ENCODE measurements at places on chromosomes 4 and X.

GRCh38 chr4:76458297-76458696 is 23.3 kb downstream of the SHROOM3 start:
- DNase-seq: no peak

- no peak for DNase-seq
Observed at GRCh38 chr4:168766604-168767316, 243.3 kb downstream of the CBR4 start.

- no peak for DNase-seq
Observed at GRCh38 chr4:128349921-128350320, 62.3 kb upstream of the PGRMC2 start.

DNA sequence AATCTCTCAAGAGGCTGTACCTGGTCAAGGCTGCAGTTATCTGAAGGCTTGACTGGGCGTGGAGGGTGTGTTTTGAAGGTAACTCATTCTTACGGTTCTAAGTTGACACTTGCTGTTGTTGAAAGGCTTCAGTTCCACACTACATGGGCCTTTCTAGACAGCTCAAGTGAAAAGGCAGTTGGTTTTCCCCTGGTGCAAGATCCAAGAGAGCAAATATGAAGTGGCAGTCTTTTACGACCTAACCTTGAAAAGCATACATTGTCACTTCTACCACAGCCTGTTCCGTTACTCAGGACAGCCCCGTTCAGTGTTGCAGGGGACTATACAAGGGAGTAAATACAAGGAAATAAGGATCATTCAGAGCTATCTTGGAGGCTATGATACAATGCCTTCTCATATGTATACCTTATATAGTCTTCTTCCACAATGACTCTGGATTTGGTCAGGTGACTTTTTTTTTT is 46.2 kb downstream of the PDS5A start:
- DNase-seq: no peak

DNA sequence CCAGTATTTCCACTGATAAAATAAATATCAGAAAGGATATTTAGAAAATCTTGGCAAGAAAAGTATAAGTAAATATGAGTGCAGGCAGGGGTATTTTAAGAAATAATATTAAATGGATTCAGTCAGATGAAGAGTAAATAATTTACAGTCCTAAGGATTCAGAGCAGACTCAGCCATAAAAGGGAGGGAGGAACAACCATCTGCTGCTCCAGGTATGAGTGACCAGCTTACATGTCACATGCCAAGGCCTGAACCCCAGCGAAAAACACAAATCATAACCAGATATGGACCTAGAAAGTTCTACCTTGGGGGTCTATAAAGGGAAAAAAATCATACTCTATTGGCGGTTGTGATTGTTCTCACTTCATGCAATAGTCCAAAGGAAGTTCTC is 166.8 kb downstream of the COL4A6 start:
- DNase-seq: no peak

GRCh38 chrX:103400931-103401330 is 24.6 kb downstream of the BEX3 start:
- DNase-seq: no peak

DNA sequence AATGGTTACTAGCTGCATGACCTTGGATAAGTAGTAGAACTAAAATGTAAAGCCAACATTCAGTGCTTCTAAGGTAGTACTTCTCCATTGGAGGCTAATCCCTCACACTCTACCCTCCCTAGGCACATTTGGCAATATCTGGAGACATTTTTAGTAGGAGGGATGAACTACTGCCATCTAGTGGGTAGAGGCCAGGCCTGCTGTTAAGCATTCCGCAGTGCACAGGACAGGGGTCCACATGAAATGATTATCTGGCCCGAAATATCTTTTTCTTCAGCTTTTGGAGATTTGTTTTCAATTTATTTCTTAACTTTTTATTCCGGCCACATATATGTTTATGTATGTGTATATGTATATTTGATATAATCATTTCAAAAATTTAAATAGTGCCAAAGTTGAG is 36.0 kb upstream of the SPANXC start:
- no peak for DNase-seq

- no peak for DNase-seq
Observed at GRCh38 chrX:53262918-53263394, 18.4 kb downstream of the IQSEC2 start.

DNA sequence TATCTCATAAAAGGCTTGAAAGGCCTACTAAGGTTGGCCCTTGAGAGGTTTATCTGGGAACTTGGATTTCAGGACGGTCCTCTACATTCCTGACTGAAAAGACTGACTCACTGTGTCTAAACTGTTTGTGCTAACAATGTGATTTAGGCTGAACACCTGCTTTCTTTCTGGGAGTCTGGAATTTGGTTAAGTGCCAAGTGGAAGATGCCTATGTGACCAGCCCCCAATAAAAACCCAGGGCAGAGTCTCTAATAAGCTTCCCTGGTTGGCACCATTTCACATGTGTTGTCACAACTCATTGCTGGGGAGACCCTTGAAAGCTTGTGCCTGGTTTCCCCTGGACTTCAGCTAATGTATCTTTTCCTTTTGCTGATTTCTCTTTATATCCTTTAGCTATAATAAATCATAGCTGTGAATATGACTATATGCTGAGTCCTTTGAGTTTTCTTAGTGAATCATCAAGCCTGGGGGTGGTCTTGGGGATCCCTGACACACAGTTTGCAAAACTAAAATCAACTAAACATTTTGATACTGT is 55.1 kb downstream of the GPR82 start:
- DNase-seq: peak; percentile 17

- no peak for DNase-seq
Observed at GRCh38 chr4:81130569-81130968, 84.5 kb downstream of the PRKG2 start.

GRCh38 chr4:183409483-183409882 is 35.0 kb upstream of the CDKN2AIP start:
- DNase-seq: no peak

GRCh38 chr4:132097041-132097440 is 1052.1 kb upstream of the PCDH10 start:
- no peak for DNase-seq

DNA sequence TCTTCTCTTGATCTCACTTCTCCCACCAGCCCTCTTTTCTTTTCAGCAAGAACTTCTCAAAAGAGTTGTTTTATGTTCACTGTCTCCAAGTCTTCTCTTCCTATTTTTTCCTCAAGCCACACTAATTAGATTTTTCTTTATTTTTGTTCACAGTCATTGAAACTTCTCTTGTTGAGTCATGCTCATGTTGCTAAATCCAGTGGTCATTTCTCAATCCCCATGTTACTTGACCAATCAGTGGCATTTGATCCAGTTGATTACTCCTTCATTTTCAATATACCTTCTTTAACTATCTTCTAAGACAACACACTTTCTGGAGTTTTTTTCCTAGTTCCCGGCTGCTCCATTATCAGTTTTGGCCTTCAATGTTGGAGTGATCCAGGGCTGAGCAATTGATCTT is 103.1 kb upstream of the LSM6 start:
- no peak for DNase-seq

GRCh38 chr4:6464842-6465588 is 7.4 kb downstream of the PPP2R2C start:
- no peak for DNase-seq

DNA sequence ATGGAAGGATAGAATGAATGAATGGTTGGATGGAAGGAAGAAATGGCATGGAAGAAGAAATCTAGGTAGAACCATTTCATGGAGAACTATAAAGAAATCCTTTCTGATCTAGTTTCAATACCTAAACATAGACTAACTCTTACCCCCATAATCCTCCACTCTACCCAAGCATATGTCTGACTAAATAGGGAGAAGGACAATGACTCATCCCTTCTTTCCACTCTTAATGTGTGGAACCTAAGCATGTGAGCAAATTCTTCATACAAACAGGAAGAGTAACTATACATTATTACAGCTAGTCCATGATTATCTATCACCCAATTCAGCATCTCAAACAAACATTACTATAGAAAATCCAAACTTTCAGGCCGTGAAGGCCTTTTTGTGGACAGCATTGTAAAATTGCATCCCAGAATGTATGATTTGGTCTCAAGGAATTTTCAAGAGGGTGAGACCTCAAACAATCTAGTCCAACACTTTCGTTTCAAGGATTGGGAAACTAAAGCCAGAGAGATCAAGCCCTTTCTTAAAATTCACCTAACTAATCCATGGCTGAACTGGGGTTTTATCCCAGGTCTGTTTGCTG is 11.2 kb downstream of the C1QTNF7 start:
- DNase-seq: no peak

DNA sequence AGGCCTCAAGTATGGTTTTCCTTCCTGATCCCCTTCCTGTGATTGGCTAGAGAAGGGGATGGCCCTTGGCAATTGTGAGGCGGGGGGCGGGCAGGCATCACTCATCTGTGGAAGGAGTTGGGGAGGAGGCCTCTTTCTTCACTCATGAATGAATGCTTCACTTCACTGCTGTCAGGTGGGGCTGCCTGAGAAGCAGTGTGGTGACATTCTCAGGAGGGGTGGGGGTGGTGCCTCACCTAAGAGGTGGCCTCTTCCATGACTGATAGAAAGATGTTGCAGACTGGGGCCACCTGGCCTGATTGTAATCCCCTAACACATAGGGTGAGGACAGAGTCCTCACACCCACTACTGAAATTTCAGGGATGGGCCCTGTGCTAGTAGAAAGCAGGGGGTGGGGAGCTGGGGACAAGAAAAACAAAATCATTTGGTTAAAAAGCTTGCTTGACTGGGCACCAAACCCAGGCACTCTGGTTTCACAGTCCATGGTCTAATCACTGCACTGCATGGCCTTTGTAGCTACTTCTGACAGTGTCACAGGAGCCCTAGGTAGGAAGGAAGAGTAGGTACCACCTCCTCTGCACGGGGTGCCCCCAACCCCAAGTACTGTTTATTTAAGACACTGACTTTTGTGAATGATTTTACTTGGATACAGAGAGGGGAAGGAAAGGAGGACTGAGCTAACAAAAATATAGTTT is 5.6 kb upstream of the HOPX start:
- DNase-seq: no peak

DNA sequence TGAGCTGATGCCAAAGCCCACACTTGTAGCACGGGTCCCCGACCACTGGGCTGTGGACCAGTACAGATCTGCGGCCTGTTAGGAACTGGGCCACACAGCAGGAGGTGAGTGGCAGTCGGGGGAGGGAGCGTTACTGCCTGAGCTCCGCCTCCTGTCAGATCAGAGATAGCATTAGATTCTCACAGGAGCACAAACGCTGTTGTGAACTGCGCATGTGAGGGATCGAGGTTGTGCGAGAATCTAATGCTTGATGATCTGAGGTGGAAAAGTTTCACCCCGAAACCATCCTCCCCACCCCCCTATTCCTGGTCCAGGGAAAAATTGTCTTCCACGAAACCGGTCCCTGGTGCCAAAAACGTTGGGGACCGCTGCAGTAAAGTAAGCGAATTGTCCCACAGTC is 292.0 kb downstream of the DCTD start:
- DNase-seq: no peak

DNA sequence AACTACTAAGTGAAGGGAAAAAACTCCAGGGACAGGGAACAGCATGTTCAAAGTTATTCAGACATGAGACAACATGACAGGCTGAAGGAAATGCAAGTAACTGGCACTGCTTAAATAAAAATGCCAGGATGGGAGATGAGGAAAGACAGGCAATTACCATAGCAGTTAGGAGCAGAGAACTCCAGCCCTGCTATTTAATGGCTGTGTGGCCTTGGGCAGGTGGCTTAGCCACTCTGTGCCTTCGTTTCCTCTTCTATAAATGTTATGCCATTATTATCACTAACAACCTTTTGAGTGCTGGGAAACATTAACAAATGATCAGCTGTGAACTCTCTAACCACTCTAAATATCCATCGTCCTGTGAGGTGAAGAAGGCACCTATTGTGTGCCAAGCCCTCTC is 32.7 kb downstream of the PROM1 start:
- no peak for DNase-seq

DNA sequence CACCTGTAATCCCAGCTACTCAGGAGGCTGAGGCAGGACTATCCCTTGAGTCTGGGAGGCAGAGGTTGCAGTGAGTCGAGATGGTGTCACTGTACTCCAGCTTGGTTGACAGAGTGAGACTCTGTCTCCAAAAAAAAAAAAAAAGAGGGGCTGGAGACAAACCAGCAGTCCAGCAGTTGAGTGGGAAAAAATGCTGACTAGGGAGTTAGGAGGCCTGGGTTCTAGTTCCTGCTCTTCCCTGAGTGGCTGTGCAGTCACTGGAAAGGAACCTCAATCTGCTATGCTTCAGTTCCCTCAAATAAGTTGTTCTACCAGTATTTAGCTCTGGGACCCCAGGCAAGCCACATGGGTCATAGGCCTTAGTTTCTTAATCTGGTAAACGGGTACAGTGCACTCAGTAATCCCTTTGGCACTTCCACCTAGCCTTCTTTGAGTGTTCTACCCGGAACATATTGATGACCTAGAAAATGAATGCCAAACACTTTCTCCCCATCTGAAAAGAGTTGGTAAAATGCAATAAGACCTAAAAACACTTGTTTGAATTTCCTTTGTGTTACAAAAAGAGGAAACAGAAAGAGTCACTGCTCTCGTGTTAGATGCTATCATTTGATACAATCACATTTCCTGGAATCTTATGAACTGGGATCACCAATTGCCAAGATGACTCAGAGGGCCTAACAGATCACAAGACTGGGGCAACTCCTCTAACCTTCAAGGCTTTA is 99.3 kb upstream of the EGFL6 start:
- DNase-seq: no peak

- peak; percentile 32 for DNase-seq
Observed at GRCh38 chr4:83536362-83537272, 709 bp downstream of the GPAT3 start.

- DNase-seq: no peak
Observed at GRCh38 chr4:3671571-3672464, 94.4 kb upstream of the ADRA2C start.

DNA sequence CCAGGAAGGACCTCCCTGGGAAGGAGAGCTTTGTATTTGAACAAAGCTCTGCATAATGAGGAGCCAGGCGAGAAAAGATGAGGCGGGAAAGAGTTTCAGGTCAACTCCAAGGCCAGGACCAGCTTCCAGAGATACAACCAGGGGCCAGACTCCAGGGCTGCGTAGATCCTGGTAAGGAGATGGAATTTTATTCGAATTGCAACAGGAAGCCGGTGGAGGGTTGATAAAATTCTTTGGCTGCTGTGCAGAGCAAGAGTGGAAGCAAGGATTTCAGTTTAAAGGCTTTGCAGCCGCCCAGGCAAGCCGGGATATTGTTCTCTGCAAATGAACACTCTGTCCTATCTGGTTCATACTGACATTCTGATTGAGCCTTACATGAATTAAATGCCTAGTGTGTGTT is 40.2 kb upstream of the CBR4 start:
- peak; percentile 73 for DNase-seq

DNA sequence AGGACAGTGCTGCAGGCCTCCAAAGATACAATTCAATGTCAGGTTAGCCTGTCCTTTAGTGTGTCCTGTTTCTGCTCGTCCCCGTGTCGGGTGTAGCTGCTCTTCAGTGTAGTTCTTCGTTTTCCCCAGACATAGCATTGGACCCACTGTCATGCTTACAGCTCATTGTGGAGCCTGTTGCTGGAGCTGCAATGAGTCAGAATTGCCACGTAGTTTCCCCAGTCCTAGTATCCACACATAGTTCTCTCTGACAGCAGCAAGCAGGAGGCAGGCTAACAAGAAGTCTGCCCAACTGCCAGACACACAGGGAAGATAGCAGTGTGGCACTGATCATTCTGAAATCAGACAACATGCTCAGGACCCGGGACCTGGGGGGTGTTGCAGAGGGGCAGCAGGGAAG is 49.2 kb downstream of the MOSPD2 start:
- no peak for DNase-seq
